Right ventricle myocardium inferior (tissue), 1 donor: ENCODE measurements at places on chromosomes 13 and 19. TPM values are rescaled to one million over a fixed set of nuclear protein-coding genes. Genes with fewer than 3 reads are reported as not detected.
A peak's percentile ranks its signal among the peaks of the same experiment; 100 is the strongest.

- no peak for DNase-seq
These were observed 1.6 kb upstream of the ZBTB7A start for GRCh38 chr19:4068047-4068966.

- no peak for DNase-seq
These were observed 41.7 kb upstream of the TFDP1 start for GRCh38 chr13:113542751-113543424.

GRCh38 chr13:78036841-78037240, 118.2 kb upstream of the EDNRB start:
- no peak for DNase-seq

DNA sequence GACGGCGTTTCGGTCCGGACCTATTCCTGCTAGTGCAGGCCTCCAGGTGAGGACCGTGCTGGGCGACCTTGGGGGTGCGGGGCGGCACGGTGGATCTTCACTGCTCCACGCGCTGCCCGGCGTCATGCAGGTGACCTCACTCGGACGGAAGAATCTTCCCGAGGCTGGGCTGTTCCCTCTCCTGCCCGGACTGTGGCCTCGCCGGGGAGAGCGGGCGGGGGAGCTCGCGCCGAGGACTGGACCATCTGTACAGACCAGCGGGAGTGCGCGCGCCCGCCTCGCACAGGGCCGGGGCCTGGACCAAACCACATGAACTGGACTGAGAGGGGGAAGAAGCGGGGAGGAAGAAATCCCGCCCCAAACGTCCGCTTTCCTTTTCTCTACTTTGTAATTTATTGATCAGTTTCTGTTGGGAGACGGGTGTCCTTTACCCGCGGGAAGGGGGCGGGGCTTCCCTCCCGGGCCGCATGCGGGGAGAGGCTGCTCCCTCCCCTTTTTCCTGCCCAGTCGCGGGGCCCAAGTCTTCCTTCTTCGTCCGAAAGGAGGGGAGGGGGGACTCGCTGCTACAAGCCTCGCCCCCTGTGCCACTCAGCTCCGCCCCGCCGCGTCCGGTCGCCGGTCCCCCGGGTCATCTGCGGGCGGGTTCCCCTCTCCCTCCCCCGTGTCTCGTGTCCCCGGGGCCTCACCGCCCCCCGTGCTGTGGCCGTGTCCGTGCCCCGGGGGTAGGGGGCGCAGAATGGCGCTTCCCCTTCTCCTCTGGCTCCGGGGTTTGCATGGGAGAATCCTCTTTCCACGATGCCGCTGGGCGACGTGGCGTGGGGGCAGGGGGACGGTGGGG, 4.9 kb downstream of the HRC start:
- DNase-seq: peak; percentile 90

- no peak for DNase-seq
These were observed 2.1 kb downstream of the RNF126 start for GRCh38 chr19:660793-661426.

- DNase-seq: no peak
These were observed 17.4 kb downstream of the CPB2 start for GRCh38 chr13:46087481-46087880.

GRCh38 chr13:48251611-48252081, 18.6 kb downstream of the ITM2B start:
- no peak for DNase-seq

DNA sequence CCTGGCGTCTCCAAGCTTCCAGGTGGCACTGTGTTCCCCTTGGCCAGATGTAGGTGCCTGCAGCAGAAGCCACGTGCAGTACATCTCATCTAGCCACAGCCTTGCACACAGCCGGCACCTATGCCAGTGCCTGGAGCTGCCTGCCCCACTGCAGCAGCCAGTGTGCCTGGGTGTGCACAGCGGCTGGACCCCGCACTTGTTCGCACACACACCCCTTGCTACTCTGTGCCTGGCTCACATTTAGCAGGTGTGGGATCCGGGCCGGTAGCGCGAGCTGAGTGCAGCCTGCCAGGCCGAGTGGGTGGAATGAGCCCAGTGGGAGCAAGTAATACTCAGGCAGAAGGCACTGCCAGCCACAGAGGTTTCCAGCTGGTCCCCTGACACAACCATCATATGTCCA, 26.9 kb upstream of the RBM26 start:
- no peak for DNase-seq

GRCh38 chr19:57615346-57615745, 1.3 kb downstream of the ZNF134 start:
- no peak for DNase-seq

- DNase-seq: no peak
These were observed 12.1 kb downstream of the WTIP start for GRCh38 chr19:34493649-34494044.

DNA sequence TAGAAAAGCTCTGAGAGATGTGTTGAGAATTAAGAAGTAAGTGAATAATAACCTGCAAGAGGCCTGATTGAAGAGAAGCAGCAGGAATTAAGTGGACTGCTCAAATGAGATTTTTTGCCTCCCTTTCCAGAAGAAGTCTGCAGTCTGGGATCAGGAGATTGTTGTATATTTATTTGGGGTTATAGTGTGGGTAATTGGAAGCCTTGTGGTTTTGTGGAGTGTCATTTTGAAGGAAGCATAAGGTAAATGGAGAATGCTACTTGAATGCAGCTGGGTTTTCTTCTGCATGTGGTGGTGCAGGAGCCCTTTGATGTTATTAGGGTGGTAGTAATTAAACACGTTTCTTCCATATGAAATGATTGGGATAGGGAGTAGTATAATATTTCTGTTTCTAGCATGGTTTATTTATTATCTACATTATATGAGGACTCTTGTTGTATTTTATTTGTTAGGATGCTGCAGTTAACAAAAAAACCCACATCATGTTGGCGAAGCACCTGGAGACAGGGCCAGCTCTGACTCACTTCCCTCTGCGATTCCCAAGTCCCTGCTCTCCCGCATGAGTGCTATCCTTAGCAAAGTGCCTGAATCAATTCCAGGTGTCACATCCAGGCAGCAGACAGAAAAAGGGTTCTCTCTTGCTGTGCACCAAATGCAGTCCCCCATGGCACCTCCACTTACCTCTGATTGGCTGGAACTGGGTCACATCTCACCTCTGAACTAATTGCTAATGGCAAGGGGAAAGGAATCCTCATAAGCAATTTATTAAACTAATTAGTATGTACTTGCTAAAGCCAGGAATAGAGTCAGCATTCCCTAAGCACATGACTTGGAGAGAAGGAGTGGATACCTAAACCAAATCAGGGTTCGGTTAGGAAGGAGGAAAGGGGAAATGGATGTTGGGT, 54.8 kb downstream of the DGKH start:
- no peak for DNase-seq

DNA sequence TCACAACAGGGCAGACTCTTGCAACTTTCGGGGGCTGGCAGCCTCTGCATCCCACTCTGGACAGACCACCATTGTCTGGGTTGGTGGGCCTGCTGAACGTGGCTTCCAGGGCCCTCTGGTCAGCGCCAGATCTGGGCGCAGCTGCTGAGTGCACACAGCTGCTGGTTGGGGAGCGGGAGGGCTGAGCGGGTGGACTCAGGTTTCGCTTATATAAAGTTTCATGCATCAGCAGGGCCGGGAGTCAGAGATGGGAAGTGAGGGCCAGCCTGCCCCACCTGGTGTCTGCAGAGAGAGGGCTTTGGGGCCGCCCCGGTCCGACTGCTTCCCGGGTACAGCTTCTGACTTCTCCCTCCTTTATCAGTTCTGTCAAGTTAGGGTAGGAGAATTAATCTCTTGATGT, 6.9 kb downstream of the ARHGEF7 start:
- no peak for DNase-seq

- DNase-seq: no peak
These were observed 21.4 kb downstream of the NOVA2 start for GRCh38 chr19:45952341-45952685.

- no peak for DNase-seq
These were observed 205.0 kb upstream of the RFC3 start for GRCh38 chr13:33612641-33613638.

DNA sequence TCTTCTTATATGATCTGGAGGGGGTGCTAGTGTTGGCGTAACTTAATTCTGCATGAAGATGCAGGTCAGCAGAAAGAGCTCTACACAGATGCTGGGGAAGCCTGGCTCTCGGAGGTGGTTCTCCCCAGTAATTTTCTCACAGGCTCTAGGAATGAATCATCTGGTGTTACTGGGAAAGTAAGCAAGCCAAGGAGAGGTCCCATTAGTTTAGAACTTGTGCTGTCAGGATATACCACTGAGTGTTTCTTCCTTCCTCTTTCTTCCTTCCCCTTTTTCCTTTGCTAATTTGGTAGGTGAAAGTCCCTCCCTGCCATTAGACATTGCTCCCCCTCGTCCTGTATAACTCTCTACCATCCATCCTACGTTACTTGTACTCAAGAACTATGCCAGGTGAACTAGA, 68.3 kb downstream of the ATP8A2 start:
- no peak for DNase-seq

GRCh38 chr19:38228491-38229439, 4.7 kb upstream of the DPF1 start:
- DNase-seq: peak; percentile 45

DNA sequence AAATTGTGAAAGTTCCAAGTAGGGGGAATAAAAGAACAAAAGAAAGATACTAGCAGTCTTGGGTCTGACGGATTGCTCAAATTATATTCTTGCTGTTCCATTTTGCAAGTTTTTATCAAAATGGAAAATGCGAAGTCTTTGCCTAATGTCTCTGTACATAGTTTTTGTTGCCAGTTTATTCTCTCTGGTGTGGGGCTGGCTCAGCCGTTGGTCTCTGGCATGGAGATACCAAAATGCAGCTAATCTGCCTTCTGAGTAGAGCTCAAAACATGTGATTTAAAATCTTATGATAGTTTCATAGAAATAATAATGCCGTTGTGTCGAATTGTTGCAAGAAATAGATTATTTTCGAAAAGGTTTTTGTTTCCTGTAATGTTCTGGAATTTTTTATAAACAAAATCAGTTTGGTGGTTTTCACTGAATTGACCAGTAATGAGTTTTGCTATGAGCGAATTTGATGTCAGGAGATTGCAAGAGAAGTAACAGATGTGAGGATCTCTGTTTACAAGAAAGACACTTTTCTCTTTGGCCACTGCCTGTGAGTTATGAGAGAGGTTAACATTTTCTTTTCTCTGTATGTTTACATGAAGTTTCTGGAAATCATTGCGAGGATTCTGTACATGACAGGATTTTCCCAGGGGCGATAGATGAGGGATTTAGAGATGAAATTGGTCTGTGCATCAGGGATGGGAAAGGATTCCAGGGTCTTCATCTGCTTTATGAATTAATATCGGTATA, 147.0 kb downstream of the DCT start:
- DNase-seq: no peak

- DNase-seq: peak; percentile 91
These were observed 1.5 kb upstream of the RAB3A start for GRCh38 chr19:18205200-18205892.

DNA sequence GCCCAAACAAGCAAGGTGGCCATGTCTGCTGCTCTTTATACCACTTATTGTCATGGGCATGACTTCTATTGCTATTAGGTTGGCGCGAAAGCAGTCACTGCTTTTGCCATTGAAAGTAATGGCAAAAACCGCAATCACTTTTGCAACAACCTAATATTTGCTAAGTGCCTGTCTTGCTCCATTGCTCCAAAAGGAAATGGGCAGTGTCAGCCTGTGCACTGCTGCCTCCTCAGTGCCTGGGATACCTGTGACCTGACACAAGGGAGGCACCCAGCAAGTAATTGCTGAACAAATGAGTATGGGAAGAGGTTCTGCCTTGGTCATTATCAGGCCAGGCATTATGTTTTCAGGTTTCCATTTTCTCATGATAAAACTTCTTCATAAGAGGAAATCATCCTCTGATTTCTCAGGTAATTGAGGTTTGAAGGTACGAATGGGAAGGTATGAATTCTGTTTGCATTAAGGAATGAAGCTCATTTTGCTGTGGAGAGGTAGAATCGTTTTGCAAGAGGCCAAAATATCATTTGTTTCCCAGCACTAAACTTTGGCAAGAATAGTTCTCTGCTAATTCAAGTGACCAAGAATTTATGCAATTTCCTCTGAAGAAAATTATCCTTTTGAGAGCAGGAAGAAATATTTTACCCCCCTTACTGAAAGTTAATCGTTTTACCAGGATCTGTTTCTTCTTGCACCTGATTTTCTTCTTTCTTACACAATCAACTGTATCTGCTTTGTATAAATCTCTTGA, 128.4 kb upstream of the SPRY2 start:
- DNase-seq: no peak

TTC9B gene
- total RNA-seq: not detected

SLC25A41 gene
- total RNA-seq: 0.16 TPM

CGB7 gene
- total RNA-seq: not detected

LGALS7 gene
- not detected for total RNA-seq

TJP3 gene
- total RNA-seq: 0.62 TPM

SIGLEC10 gene
- 1.1 TPM for total RNA-seq

KLF5 gene
- total RNA-seq: 0.84 TPM

WBP4 gene
- total RNA-seq: 20.3 TPM

SIX5 gene
- 22.3 TPM for total RNA-seq

GAPDHS gene
- not detected for total RNA-seq

GRWD1 gene
- 17.7 TPM for total RNA-seq

LRG1 gene
- total RNA-seq: 0.73 TPM

LAMP1 gene
- total RNA-seq: 104 TPM
